Left lobe of liver (tissue), 2 donors: ENCODE measurements at places on chromosomes 2 and 18. TPM values are rescaled to one million over a fixed set of nuclear protein-coding genes. Genes with fewer than 3 reads are reported as not detected.

The PAX3 gene
- total RNA-seq: not detected

The ARHGEF33 gene
- 0.10 TPM for total RNA-seq

The ITM2C gene
- 14.2 TPM for total RNA-seq

The CYP27C1 gene
- 0.05 TPM for total RNA-seq

The REG1A gene
- 8.9 TPM for total RNA-seq

The NPC1 gene
- 13.3 TPM for total RNA-seq

The KCNG3 gene
- not detected for total RNA-seq
